Muscle of leg (tissue), 16 donors: ENCODE measurements at places on chromosomes 1 and 21.
A peak's percentile ranks its signal among the peaks of the same experiment; 100 is the strongest.

DNA sequence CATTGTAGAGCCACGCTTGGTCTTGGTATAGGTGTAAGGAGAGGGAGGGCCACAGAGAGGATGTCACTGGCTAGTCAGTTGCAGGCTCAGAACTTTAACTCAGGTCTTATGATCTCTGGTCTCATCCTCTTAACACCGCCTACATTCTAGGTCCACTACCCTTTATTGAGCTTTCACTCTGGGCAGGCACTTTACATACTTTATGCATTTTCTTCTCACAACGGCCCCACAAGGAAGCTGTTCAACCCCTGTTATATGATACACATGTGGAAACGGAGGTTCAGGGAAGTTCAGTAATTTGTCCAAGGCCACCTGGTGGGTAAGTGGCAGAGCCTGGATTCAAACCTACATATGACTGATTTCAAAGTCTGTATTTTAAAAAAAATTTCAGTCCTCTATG, 25.3 kb upstream of the RCAN3 start:
- no peak for DNase-seq

DNA sequence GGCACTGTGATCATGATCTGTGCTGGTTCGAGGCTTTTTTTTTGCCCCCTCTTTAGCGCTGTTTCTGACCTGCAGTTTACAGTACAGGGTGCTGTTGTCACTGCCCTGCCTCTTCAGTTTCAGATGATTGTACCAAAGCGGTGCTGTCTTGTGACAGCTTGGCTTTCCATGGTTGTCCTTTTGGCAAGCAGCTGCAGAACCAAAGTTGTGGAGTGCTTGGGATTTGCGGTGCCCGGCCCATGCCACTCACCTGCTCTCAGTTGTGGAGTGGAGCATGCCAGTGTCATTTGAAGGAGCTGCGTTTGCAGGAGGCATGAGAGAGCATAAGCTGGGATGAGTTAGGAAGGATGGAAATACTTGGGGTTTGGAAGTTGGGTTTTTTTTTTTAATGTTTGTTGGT, 48.4 kb downstream of the DOP1B start:
- no peak for DNase-seq

GRCh38 chr1:111611986-111612385, 7.6 kb upstream of the RAP1A start:
- no peak for DNase-seq

- DNase-seq = no peak
Observed at GRCh38 chr1:211529011-211529410, 37.0 kb upstream of the RD3 start.

- no peak for DNase-seq
Observed at GRCh38 chr21:45601551-45601950, 42.0 kb upstream of the PCBP3 start.

GRCh38 chr1:6955357-6956094, 170.3 kb downstream of the CAMTA1 start:
- no peak for DNase-seq

GRCh38 chr1:178055779-178056471, 38.0 kb upstream of the RASAL2 start:
- peak; percentile 17 for DNase-seq

- peak; percentile 17 for DNase-seq
Observed at GRCh38 chr1:116916533-116917445, 7.1 kb downstream of the PTGFRN start.

GRCh38 chr1:3895279-3895950, 4.7 kb downstream of the C1orf174 start:
- no peak for DNase-seq

GRCh38 chr1:240091614-240092300, at the start of gene FMN2:
FMN2 (plus strand) TSS chr1:240091883; CDS start chr1:240092110, 227 bp downstream.
- peak; percentile 30 for DNase-seq

DNA sequence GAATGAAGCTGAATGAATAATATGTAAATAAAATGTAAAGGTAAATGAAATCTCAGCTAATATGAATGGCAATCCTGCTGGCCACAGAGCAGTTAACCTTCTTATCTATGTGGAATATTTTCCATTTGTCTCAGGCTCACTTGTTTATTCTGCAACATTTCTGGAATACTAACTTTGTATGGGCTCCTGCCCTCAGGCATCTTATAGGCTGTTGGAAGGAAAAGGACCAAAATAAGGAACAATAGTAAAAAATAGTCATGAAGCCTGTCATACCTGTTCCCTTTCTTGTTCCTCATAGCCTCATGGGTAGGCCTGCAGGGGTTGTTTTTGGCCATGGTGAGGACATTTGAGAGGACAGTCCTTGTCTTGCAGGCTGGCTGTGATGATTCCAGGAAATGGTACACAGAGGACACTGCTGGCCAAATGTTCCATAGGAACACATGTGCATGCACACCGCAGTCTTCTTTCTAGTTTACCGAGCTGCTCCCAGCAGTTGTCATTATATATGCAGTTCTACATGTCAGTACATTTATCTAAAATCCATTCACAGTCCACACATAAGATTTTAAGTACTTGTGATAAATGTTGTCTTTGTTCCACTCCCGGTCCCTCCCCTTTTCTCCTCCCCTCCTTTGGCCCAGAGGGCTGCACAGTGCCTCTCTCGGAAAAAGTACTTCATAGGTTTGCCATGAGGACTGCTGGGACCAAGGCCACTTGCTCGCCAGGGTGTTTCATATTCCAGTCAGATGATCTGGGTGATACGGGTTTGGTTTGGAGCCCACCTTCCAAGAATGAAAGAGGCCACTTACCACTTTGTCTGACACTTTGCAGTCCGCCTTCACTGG, 15.2 kb upstream of the KCNQ4 start:
- DNase-seq = peak; percentile 29
